ENCODE measurements at places on chromosomes 5 and 9.

GRCh38 chr9:34072410-34072809 is 23.7 kb upstream of the UBAP2 start:
- DNase-seq = no peak

- no peak for DNase-seq
Observed at GRCh38 chr5:76427206-76428140, 24.4 kb downstream of the IQGAP2 start.

DNA sequence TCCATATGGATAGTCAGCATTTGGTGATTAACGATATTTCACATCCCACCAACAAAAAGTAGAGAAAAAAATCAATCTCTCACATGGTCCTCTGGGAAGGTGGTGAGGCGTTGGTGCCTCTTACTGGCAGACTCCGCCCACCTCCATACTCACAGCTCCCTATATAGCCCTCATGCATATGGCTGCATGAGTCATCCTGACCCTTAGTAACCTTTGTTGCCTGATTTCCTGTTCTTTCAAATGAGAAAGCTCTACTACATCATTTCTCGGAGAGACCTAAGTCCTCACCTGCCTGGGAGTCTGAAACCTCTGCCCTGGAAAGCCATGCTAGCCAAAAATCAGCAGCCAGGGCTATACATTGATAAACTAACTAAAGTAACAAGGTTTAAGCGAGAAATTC is 33.3 kb upstream of the ABCA1 start:
- peak; percentile 95 for DNase-seq

DNA sequence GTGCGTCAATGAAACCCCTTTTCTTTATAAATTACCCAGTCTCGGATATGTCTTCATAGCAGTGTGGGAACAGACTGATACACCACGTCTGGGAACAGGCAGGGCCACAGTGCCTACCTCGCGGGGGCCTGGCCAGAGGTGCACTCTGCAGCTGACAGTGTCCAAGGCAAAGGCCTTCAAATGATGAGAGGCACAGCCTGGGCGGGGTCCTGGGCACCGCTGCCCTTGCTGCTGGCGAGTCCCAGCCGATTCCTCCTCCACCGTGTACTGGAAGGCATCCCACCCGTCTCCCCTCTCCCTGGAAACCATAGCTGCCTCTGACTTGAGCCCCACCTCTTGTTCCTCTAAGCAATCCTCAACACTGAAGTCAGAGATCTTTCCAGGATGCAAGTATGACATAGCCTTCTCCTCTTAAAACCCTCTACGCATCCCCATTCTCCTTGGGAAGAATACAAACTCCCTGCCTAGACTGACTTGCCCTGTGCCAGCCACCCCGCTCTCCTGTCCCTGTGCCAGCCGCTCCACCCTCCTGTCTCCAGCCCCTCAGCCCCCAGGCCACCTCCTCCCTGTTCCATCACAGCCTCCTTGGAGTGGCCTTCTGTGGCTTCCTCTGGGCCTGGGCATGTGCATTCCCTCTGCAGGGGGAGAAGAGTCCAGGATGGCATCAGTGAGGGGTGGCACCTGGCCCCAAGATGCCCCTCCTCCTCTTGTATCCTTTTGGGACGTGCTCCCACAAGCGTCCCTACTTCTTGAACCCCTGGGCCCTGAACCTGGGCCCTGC is 8.1 kb upstream of the COL5A1 start:
- no peak for DNase-seq

Measured in suppressor macrophage treated with lipopolysaccharide for 4 hours (primary cell).